ENCODE measurements at places on chromosomes 16 and 17. TPM values are rescaled to one million over a fixed set of nuclear protein-coding genes. Genes with fewer than 3 reads are reported as not detected.

DNA sequence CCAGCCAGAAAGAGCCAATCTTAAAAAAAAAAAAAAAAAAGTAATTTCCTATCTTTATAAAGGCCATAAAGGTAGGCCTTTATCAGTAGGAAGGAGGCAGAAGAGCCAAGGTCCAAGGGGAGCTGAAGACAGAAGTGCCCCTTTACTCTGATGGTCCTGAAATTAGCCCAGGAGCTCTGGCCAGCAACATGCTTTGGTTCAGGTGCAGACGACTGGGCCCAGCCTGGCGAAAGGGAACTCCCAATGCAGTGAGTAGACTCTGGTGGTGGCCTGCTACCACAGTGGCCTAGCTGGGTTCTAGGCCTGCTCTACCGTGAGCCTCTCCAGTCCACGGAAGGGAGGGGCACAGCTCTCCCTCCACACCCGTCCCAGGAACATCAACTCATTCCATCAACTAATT, 23.1 kb upstream of the MEIOB start:
- H3K36me3 ChIP-seq, result no peaks in the 10 kb centered on the region
- no peaks in the 10 kb centered on the region for H3K27me3 ChIP-seq
- no peak for DNase-seq

DNA sequence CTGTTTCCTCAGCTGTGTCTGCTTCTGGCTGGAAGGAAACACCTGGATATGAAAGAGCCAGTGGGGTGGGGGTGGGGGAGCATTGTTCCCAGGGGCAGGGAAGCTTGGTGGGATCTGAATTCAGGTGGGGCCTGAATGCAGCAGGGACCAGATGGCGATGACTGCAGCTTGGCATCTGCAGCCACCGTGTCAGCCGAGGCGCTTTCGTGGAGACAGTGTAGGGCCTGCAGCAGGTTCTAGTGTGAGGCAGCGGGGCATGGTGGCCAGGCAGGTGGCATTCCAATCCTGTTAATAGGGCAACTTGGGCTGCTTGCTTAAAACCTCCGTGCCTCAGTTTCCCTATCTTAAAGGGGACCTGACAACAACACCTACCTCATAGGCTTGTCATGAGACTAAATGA, 1.7 kb downstream of the PIK3R6 start:
- DNase-seq, result no peak
- H3K36me3 ChIP-seq, result no peaks in the 10 kb centered on the region

DNA sequence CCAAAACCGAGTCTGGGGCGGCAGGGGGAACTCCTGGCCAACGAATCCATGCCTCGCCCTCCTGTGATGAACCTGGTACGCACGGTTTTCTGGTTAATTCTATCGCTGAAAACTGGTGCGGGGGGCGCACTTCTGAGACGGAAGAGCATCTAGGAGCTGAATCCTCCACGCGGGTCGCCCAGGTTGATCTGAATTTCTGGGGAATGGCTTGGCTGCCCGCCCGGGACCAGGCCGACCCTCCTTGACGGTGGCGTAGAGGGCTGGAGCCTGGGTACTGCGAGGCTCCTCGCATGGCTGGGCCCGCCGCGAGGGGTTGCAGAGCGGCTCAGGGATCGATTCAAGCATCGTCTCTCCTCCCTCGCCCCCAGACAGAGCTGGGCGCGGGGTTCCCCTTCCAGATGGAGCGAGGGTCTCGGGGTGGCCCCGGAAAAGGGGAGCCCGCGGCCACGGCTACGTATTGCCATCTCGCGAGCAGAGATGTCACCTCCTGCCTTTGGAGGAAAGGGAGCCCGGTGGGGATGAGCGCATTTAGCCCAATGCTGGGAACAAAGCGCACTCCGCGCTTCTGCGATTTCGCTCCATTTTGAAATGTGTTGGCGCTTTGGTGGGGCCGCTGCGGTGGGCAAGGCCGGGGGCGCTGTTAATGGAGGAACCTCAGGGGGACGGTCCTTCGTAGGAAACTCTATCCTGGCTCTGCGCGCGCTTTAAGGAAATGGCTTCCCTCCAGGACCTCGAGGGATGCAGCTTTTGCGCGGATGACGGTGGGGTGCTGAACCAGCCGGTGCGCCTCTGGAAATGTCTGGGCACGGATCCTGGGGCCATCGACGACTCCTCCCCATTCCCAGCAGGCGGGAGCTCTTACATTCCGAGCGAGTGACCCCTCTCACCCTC, 2.7 kb downstream of the MAPT start:
- no peaks in the 10 kb centered on the region for H3K36me3 ChIP-seq
- no peak overlapping the region for H3K27ac ChIP-seq
- peaks cover 5% of the 10 kb centered on the region for H3K27me3 ChIP-seq
- H3K4me3 ChIP-seq, result no peak overlapping the region
- DNase-seq, result no peak

DNA sequence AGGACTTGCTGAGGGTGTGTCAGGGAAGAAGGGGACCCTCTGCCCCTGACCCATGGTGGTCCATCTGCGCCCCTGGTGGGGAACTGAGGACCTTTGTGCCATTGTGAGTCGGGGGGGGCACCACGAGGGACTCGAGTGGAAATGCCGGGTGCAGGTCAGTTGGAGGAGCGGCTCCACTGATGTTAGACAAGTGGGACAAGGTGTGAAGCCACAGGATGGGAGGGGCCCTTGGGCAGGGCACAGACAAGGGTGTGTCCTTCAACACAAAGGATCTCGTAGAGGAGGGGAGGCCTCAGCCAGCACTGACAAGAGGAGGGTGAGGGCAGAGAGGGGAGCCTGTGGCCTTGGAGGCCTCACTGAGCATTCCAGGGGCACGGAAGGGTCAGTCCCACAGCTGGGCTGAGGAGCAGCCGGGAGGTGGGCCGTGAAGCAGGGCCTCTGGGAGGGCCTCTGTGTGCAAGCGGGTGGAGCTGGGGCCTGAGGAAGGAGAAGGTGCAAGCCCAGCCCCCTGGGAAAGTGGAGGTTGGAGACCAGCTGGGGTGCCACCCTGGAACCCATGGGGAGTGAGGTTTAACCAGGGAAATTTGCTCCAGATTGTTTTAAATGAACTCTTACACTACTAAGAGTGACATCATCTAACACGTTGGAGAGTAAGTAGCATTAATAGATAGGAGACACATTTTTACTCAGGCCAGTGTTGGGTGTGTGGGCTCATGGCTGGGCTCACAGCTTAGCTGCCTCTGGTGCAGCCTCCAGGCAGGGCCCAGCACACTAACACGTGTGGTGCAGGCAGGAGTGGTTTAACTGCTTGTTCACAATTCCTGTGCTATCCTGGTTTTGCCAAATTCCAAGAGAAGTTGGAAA, 27.9 kb downstream of the NARF start:
- H3K27me3 ChIP-seq, result no peaks in the 10 kb centered on the region
- no peak overlapping the region for H3K27ac ChIP-seq
- DNase-seq, result no peak

GRCh38 chr17:11943759-11944347, 53.4 kb downstream of the ZNF18 start:
- H3K27me3 ChIP-seq, result no peaks in the 10 kb centered on the region
- H3K36me3 ChIP-seq, result no peaks in the 10 kb centered on the region
- no peak overlapping the region for H3K27ac ChIP-seq
- DNase-seq, result no peak
- no peaks in the 10 kb centered on the region for H3K4me1 ChIP-seq
- no peak overlapping the region for H3K4me3 ChIP-seq

- peak; percentile 71 for DNase-seq
- peak overlapping the region; percentile 75 for H3K4me3 ChIP-seq
- H3K27me3 ChIP-seq, result no peaks in the 10 kb centered on the region
- peaks cover 26% of the 10 kb centered on the region for H3K4me1 ChIP-seq
- no peaks in the 10 kb centered on the region for H3K36me3 ChIP-seq
These were observed 4.4 kb upstream of the HIC1 start for GRCh38 chr17:2050300-2051060.

- no peak overlapping the region for H3K27ac ChIP-seq
- no peak overlapping the region for H3K4me3 ChIP-seq
- H3K27me3 ChIP-seq, result no peaks in the 10 kb centered on the region
- H3K4me1 ChIP-seq, result no peaks in the 10 kb centered on the region
- no peaks in the 10 kb centered on the region for H3K36me3 ChIP-seq
These were observed 72.2 kb upstream of the METTL9 start for GRCh38 chr16:21526923-21527807.

Gene CIAPIN1
- 23.6 TPM for total RNA-seq

Gene CALB2
- total RNA-seq, result not detected

Gene ZDHHC7
- total RNA-seq, result 10.7 TPM

Gene MAPT
- total RNA-seq, result 0.44 TPM
